ENCODE measurements at places on chromosomes 6 and 20.

DNA sequence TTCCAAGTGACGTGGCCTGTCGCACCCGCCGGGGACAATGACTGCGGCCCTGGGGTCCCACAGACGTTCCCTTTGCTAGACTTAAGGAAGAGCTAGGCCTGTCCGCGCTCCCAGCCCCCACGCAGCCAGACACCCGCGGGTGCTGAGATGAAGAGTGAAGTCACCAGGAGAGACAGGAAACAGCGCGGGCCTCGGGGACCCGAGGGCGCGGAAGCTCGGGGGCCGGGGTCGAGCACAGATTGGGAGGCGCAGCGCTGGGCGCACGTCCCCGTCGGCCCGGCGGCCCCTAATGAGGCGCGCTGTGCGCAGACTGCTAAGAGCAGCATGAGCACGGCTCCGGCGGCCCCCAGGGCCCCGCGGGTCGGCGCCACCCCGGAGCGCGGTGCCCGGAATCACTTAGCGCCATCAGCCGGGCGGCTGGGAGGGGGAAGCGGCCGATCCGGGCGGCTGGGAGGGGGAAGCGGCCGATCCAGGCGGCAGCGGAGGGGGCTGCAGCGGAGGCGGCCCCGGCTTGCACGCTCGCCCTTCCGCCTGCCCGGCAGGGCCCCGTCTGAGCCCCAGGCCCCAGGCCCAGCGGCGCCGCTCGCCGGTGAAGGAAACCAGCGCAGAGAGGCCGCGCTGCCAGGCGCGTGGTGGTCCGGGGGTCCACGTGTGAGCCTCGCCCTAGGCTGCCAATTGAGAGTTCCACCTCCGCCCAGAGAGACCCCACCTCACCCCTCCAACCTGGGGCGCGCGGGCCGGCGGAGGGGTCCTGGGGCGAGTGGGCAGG lies 8.3 kb upstream of the AVP start:
- DNase-seq: no peak

- peak; percentile 24 for DNase-seq
Observed at GRCh38 chr6:105620878-105621277, 218.0 kb upstream of the PREP start.

GRCh38 chr6:157744102-157744601 lies 78.9 kb upstream of the SNX9 start:
- DNase-seq: no peak

GRCh38 chr6:36612101-36612625 lies 18.0 kb downstream of the SRSF3 start:
- DNase-seq: no peak

- peak; percentile 70 for DNase-seq
Observed at GRCh38 chr6:132392792-132393191, 8.5 kb downstream of the MOXD1 start.

DNA sequence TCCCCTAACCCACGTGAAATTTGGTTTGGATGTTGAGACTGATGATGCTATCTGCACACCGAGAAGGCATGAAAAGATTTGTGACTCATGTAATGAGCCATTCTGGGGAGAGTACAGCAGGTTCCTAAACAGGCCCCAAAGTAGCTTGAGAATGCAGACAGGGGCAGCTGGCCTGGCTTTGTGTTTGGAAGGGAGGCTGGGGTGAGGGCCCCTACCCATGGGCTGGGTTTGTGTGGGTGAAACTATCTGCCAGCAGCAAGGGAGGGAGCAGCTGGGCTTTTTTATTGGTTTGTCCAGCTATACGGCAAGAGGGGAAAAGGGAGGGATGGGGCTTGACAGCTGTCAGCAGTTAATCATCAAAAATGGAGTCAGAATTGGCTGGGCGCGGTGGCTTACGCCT lies 87.0 kb upstream of the RNF24 start:
- no peak for DNase-seq

GRCh38 chr20:49483696-49484123 lies 1.2 kb upstream of the KCNB1 start:
- DNase-seq: no peak

DNA sequence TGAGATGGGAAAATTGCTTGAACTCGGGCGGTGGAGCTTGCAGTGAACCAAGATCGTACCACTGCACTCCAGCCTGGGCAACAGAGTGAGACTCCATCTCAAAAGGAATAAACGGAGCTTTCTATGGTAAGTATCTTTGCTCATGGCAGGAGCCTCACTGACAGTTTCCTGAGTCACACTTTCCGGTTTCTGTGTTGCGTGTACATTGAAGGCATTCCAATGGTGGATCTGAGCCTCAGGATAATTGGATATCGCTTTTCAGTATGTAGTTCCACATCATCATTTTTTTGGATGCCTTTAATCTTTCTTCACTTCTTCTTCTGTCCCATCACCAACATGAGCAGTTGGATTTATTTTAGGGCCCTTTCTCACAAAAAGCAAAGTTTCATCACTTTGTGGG lies 28.6 kb upstream of the GTSF1L start:
- peak; percentile 70 for DNase-seq

DNA sequence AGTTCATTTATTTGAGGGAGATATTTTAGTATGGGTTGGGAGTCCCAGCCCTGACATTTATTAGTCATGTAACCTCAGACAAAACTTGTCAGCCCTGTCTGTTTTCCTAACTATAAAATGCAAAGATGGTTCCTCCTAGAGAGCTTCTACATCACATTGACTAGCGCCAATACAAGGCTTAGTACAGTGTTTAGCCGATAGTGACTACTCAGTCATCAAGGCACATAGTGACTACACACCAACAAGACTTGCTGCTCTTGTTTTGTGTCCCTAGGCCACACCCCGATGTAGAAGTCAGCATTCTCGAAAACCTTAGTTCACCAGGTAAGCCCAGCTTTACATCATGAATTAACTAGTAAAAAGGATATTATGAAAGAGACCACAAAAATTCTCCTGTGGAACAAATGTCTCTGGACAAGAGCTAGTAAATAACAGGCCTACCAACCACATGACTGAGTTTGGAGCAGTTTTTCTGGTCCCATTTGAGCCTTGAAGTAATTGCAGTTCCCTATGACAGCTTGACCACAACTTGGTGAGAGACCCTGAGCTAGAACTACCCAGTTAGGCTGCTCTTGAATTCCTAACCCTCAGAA lies 68.8 kb downstream of the PFDN4 start:
- DNase-seq: no peak

- no peak for DNase-seq
Observed at GRCh38 chr6:152048921-152049320, 241.4 kb downstream of the ESR1 start.

GRCh38 chr6:43125119-43125518 lies 46.0 kb upstream of the SRF start:
- DNase-seq: peak; percentile 41

- DNase-seq: no peak
Observed at GRCh38 chr6:138182939-138183789, 21.4 kb downstream of the ARFGEF3 start.

DNA sequence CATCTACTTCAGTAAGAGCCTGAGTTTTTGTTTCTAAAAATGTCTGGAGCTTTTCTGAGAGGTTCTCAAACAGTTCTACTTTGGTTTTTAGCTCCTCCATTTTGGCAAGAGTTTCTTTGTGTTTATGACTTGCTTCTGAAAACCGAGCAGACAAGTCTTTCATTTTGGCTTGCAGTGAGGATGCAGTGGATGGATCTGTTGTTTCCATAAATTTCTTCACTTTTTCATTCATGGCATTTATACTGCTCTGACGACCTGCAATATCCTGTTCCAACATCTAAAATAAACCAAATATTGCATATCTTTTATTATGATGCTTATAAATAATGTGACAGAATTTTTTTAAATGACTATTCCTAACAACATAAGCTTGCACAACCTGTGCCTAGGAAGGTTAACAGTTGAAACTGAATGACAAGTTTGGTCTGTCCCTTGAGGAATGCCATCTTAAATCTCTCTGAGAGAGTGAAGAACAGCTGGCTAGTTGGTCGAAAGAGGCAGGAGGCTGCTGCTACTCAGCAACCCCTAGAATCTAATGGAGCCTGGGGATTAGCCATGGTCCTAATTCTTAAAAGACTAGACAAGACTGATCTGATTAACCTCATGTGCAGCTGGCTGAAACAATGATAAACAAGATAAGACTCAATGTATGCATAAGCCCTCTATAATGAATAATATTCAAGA lies 69.8 kb downstream of the DST start:
- DNase-seq: no peak

DNA sequence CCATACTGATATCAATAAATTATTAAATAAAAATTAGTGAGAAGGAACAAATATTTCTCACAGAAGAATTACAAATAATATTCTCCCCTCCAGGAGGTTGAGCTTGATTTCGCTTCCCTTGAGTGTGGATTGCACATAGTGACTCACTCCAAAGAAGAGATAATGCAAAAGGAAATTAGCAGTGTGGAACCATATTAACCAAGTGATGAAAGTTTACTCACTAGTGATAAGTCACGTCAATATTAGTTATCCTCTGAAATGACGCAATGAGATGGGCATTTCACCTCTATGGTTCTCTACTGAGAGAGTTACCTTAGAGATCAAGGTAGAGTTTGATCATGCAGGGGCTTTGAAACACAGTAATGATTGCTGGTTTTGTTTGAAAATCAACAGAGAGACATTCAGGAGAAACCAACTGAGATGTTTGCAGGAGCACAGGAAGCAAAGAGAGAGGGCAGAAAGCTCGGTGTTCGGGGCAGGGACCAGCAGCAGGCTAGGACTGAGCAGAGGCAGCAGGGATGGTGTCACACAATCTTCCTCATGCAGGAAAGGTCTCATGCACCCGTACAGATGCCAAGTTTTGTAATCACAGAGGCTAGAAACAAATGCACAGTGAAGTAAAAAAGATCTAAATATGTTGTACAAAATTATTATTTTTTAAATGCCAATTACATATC lies 634.5 kb downstream of the QKI start:
- DNase-seq: peak; percentile 54

GRCh38 chr6:125950293-125950692 lies 6.3 kb upstream of the HINT3 start:
- peak; percentile 64 for DNase-seq

DNA sequence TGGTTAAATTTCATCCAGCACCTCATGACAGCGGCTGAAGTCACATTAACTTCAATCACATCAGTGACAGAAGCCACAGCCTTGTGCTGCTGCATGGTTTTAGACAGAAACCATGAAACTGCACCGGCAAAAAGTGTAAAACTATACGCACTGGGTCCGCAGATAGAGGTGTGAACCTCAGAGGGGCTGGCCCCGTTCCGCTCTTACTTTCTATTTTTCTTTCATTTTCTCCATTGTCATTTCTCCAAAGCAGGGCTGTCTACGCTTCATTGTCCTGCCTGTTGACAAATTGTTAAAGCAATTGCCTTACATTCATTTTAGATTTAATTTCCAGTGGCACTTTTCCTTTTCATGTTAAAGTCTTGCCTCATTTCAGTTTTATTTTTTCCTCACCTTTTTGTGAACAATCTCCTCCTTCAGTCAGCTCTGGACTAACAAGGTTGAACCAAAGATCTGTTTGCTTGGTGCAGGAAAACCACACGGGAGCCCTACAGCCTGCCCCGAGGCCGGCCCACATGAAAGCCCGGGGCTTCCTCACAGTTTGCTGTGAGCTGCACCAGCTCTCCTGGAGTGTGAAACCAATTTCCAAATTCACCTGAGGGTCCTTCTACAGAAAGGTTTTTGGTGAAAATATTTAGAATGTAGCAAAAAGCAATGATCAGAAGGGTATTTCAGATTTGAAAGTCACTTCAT lies 63.7 kb downstream of the PRR18 start:
- DNase-seq: no peak
